ENCODE measurements at places on chromosomes 6 and 20.

GRCh38 chr20:1786486-1786885 is 108.7 kb upstream of the SIRPA start:
- no peak for DNase-seq

- no peak for DNase-seq
Measured at GRCh38 chr6:151916680-151917164, 109.2 kb downstream of the ESR1 start.

DNA sequence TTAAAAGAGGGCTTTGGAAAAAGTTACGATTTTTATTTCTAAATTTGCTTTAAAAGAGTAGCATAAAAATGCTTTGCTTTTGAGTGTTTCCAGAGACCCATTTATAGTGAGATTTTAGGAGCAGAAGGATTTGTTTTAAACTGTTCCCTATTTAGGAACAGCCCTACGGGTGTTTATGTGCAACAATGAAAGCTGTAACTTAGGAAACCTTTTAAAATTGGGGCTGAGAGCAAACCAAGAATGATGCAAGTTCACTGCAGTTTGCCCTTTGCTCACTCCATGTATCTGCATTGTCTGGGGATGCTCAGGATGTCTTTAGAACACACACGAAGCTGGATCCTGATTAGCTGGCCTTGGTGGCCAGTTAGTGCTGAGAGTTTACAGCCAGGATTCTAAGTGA is 40.9 kb downstream of the GHRH start:
- no peak for DNase-seq

GRCh38 chr6:114989279-114989964 is 646.6 kb upstream of the HS3ST5 start:
- DNase-seq: no peak

GRCh38 chr6:97322811-97323210 is 39.8 kb upstream of the MMS22L start:
- DNase-seq: no peak

GRCh38 chr6:169521825-169522224 is 180.0 kb downstream of the WDR27 start:
- DNase-seq: no peak

DNA sequence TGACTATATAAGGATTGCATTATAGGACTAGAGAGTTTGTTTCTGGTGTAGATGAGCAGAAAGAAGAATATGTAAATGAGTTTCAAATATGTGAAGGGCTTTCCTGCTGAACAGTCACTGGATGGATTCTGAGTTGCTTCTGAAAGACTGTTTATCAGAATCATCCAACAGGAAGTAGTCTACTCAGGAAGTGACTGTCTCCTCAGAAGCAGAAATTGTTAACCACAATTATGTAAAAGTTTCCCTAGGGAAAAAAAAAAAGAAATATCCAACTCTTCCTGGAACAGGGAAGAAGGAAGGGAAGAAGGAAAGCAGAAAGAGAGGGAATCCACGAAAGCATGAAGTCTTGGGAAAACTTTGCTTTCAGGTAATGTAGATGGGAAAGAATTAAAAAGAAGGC is 138.9 kb downstream of the TENT5A start:
- no peak for DNase-seq

- DNase-seq: no peak
Measured at GRCh38 chr6:162315291-162315690, 412.3 kb downstream of the PRKN start.

DNA sequence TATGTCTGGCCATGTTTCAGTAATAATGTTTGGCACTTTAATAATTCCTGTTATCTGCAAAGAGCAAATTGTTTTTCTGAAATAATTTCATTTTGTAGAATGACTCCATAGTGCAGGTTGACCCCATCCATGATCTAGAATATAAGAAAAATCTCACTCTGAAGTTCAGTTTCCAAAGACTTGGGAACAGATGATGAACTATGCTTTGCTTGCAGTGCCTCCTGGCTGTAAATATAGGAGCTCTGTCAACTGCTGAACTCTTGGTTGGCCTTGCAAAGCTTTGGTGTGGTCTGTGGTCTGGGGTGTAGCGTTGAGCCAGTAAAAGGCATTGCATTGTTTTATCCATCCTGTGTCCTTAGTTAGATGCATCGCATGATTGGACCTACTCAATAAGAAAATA is 104.0 kb downstream of the PLCB4 start:
- DNase-seq: no peak
